ENCODE measurements at places on chromosomes 12 and 14.

- DNase-seq: no peak
Observed at GRCh38 chr12:52285851-52286530, 5.3 kb downstream of the KRT81 start.

DNA sequence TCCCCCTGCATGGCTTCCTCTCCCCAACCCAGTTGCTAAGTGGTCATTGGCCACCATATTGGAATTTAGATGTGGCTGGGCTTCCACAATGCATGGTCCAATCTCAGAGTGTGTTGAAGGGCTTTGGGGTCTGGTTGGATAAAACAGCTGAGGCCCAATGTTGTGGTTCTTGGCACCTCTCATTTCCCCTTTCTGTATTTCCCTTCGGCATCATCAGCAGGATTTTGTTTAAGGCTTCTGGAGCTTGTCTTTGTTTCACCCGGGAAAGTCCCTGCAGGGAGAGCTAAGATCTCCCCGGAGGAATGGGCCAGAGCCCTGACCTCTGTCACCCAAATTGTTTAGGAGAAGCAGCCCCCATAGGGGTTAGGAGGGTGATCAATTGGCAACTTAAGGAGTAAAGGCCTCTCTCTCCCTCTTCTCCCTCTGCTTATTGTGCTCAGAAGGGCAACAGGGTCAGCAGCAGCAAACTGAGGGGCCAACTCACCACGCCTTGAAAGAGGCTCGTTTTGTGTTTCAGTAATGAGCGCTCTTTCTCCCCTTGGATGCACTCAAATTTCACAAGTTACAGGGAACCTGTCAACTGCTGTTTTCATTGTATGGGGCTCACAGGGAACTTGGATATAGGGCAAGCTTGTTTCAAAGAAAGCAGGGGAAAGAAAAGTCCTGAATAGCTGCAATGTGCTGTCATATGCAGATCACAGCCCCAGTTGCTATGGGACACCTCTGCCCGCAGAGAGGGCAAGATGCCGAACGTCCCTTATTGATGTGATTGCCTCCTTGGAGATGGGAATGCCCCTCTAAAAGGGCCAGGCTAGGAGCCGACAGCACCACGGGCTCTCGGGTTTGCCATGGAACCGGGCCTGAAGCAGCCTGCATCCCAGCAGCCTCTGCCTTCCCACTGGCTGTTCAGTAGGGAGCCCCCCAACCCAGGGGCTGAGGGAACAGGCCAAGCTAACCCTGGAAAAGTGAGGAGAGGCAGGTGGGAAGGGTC lies 223.7 kb downstream of the ZFP36L1 start:
- DNase-seq: no peak

GRCh38 chr14:24692382-24693352 lies 58.7 kb upstream of the GZMB start:
- no peak for DNase-seq

GRCh38 chr12:109709401-109709991 lies 4.1 kb upstream of the FAM222A start:
- DNase-seq: no peak

- no peak for DNase-seq
Observed at GRCh38 chr12:104163631-104164030, 25.6 kb upstream of the NFYB start.

- no peak for DNase-seq
Observed at GRCh38 chr12:78864403-78864869, at the start of gene SYT1. SYT1 (plus strand) TSS chr12:78864774.

DNA sequence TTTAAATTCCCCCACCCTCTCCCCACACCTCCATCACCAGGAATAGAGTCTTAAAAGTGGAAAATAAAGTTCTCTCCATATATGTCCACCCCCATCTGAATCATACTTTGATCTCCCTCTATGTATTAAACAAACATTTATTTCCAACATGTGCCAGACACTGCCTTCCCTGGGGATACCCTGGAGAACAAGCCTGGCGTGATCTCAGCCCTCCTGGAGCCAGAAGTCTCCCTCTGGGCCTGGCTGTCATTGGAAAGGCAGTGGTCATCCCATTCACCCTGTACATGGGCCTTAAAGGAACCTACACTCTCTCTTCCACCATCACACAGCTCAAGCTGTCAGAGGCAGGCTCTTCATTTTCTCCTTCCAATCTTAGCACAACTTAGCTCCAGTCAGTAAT lies 143.6 kb downstream of the EMP1 start:
- DNase-seq: no peak

DNA sequence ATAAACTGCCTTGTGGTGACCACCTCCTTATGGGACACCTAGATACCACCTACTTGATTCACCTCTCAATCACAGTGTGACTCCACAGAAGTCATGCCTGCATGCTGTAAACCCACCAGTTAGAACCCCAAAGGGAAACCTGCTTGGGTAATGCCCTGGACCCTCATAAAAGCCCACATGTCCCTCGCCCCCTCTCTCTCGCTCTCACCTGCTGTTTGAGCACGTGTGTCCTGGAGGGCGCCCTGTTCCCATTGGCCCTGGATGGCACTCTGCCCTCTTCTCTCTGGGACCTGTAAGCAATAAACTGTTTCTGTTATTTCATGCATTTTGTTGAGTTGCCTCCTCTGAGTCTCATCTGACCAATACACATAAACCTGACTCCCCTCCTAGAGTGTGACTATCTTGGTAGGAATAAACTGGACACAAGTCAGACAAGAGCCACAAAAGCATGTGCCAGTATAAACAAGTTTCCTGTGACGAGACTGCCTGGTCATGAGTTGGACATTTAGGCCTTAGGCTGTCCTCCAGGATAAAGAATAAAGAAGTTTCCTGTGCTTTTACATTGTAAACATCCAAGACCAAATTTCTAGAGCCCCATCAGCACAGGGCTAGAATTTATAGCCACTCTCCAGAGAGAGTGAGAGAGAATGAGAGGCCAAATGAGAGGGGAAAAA lies 8.6 kb downstream of the IFI27L2 start:
- DNase-seq: no peak

DNA sequence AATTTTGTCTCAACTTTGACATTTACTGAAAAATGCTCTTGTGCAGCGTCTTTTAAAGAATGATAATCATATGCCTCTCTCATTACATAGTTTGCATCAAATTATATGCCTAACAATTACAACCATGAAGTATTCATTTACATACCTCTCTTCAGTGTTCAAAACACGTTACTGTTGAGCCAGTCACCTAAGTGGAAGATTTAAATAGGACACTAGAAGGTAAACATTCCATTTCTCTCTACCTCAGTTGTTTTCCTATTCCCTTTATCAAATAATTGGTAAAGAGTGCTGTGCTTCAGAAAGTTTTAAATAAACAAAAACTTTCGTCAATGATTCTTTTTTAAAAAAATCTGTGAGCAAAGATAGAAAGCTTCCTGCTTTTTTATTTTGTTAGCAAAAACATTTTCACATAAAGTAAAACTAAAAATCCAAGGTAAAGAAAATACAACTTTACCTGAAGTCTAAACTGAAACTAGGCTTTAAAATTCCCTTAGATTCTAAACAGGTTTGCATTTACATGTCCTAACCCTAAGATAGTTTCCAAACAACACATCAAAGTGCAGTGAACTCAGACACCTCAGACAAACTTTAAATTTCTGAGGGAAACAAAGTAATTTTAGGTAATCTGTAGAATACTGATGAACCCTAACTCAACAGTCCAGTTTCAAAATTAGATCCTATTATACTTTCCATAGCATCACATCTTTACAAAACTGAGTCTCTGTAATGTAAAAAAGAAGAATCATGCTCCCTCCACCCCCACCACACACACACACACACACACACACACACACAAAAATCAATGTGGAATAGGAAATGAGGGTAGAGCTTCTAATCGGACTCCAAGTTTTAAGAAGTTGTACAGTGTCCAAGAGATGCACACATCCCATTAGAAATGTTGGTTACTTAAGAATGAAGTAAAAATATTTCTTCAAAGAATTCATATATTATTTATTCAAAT lies 46.2 kb downstream of the PAWR start:
- no peak for DNase-seq

DNA sequence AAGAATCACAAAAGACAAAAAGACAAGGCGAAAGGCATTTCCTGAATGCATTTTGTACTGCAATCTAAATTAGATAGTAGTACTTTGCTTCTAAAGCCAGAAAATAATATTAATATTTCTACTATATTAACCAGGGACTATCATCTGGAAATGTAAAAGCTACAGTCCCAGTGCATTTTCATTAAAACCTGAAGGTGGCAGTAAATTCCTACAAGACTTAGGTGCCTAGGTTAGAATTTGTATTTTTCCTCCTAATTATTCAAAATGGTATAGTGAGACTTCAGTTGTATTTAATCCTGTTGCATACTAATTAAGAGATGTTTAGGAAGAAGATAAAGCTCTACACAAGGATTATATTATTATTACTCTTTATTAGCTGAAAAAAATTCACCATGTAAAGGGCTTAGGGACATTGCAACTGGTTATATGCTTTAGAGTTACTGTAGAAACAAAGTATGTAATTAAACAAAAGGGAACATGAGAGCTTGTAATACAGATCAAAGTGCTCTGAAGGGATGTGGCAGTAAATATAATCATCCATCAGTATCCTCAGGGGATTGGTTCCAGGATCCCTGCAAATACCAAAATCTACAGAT lies 53.6 kb downstream of the BRMS1L start:
- DNase-seq: no peak

- no peak for DNase-seq
Observed at GRCh38 chr14:103008768-103009357, 48.5 kb downstream of the CDC42BPB start.

DNA sequence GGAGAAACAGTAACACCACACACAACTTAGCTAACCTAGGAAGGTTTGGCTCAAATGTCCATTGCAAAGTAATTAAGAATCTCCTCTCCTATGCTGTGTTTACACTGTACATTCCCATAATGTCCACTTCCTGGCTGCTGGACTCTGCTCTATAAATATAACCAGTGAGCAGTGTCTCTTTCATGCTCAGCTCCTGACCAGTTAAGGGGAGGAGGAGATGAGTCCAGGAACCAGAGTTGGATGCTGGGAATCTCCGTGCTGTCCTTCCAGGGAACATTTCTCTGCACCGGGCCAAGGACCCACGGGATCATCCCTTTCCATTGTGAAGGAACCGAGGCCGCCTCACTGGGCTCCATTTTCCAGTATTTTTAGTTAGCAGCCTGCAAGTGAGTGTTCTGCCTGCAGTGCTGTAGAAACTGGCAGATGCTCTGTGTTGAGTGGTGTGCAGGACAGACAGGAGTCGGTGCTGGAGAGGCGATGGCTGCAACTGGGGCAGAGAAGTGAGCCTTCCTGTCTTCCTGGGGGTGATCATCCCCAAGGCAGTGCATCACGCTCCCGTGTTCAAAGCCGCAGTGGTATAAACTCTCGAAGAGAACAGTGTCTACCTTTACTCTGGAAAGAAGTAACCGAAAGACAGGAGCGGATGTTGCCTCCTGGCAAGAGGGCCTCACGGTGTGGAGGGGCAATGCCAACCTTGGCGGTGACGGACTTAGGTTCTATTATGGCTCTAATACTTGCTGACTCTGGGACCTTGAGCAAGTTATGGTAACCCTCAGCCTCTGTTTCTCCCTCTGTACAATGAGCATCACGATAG lies 195.5 kb downstream of the CACNA1C start:
- no peak for DNase-seq

DNA sequence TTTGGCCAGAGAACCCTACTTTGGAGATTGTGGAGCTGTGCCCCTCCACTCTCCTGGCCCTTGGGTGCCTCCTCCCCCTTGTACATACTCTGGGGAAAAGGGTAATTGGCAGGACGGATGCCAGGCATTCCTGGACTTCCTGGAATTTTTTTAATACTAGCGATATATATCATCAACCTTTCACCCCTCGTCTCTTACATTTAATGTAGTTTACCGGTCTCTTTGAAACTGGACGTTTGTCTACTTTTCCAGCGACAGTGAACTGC lies 767 bp upstream of the CRY1 start:
- no peak for DNase-seq

DNA sequence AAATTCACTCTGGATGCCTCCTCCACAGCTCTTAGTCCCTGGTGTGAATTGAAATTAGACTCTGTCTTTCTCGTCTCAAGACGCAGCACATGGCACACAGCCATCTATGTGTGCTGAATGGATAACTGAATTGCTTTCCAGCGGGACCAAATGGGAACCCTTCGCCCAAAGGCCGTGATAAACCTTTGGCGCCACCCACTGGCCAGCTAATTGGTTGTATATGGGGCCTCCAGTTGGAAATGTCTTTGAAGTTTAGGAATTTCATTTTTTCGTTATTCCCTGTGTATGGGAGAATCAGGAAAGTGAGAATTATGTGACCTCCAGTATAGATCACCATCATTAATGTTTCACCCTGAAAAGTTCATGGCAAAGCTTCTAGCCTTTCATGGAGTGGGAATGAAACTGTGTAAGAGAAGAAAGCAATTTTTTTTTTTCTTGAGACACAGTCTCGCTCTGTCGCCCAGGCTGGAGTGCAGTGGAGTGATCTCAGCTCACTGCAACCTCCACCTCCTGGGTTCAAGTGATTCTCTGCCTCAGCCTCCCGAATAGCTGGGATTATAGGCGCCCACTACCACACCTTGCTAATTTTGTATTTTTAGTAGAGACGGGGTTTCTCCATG lies 9.8 kb upstream of the HSP90AA1 start:
- no peak for DNase-seq

DNA sequence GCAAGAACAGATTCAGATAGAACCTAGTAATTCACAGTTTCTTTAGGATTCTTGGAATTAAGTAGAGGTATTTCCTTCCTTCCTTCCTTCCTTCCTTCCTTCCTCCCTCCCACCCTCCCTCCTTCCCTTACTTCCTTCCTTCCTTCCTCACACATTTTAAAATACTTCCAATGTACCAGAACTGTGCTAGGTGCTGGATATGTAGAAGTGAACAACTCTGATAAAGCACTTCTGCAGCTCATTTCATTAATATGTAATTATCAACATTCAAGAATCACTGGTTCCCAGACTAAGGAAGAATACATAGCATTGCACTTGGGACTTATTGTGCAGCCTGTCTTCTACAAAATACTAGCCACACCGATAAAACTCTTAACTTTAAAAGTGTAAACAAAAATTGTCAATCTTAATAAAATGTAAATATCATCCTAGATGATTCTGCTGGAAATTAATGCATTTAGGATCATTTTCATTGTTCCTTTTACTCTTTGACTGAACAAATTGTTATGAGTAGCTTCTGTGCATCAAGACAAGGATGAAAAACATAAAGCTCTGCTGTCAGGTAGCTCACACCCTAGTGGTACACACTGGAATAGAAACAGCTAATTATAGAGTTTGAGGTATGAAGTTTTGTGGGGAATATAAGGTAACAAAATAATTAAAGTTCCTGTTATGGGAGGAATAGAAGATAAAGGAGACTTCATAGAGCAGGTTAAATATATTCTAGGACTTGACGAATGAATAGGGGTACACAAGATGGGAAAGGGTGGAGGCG lies 99.9 kb upstream of the MYF6 start:
- DNase-seq: no peak

DNA sequence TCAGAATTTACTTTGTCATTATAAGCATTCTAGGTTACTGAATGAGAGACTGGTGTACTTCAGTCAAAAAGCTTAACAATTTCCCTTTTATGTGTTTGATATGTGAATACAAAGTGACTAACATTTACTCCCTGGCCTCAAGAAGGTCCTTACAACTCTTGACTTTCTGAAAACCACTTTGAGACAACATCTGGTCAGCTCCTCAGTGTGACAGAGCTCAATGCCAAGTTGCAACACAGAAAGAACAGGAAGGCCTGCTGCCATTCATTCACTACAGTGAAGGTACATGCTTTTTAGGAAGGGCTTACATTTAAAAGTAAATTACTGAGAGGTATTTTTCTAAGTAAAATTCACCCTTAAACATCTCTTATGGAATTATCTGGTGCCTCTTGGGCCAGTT lies 2.3 kb upstream of the NAA30 start:
- no peak for DNase-seq

- no peak for DNase-seq
Observed at GRCh38 chr12:62272936-62273552, 12.8 kb downstream of the USP15 start.
